ENCODE measurements at places on chromosomes 3 and 15. TPM values are rescaled to one million over a fixed set of nuclear protein-coding genes. Genes with fewer than 3 reads are reported as not detected.
A peak's percentile ranks its signal among the peaks of the same experiment; 100 is the strongest.

The PP2D1 gene
- total RNA-seq = not detected

GRCh38 chr3:156997351-156997750 is 162.6 kb downstream of the CCNL1 start:
- DNase-seq = no peak
- no peak overlapping the region for H3K4me3 ChIP-seq
- H3K27ac ChIP-seq = no peak overlapping the region
- no peaks in the 10 kb centered on the region for H3K36me3 ChIP-seq
- H3K27me3 ChIP-seq = no peaks in the 10 kb centered on the region

The ENTPD3 gene
- total RNA-seq = 7.2 TPM

GRCh38 chr3:153749070-153749610 is 372.1 kb upstream of the ARHGEF26 start:
- H3K36me3 ChIP-seq = no peaks in the 10 kb centered on the region
- no peaks in the 10 kb centered on the region for H3K27me3 ChIP-seq
- peaks cover 29% of the 10 kb centered on the region for H3K4me1 ChIP-seq
- H3K27ac ChIP-seq = no peak overlapping the region
- peak; percentile 52 for DNase-seq

The CPLX3 gene
- total RNA-seq = not detected

The NECTIN3 gene
- total RNA-seq = 40.1 TPM

- H3K27me3 ChIP-seq = no peaks in the 10 kb centered on the region
- H3K4me1 ChIP-seq = peaks cover 7% of the 10 kb centered on the region
- H3K36me3 ChIP-seq = peaks cover 5% of the 10 kb centered on the region
- peak; percentile 27 for DNase-seq
Measured at GRCh38 chr3:11282250-11283138, 10.3 kb downstream of the ATG7 start.

The MYO9A gene
- total RNA-seq = 52.4 TPM

The DISP2 gene
- 12.9 TPM for total RNA-seq

DNA sequence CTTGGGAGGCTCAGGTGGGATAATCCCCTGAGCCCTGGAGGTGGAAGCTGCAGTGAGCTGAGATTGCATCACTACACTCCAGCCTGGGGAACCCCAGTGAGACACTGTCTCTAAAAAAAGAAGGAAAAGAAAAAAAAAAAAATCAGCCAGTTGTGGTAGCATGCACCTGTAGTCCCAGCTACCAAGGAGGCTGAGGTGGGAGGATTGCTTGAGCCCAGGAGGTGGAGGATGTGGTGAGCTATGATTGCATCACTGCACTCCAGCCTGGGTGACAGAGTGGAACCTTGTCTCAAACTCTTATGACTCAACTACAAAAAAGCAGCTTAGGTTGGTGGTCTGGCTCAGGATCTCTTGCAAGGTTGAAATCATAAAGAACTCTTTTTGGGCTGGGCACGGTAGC is 19.3 kb upstream of the GPX1 start:
- H3K4me3 ChIP-seq = no peak overlapping the region
- no peak for DNase-seq
- peaks cover 31% of the 10 kb centered on the region for H3K4me1 ChIP-seq
- peaks cover 28% of the 10 kb centered on the region for H3K36me3 ChIP-seq
- no peak overlapping the region for H3K27ac ChIP-seq

DNA sequence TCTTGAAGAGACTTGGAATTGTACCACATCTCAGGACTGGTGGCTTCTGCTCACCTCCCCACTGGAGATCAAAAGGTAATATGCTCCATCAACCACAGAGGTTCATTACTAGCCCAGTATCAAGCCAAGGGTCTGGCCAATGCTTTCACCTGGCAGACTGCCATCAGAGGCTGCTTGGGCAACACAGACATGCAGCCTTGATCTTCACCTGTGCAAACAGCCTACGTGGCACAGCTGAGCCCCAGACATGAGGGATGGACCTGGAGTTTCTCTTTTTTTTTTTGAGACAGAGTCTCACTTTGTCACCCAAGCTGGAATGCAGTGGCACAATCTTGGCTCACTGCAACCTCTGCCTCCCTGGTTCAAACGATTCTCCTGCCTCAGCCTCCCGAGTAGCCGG is 105.6 kb upstream of the HES1 start:
- H3K4me3 ChIP-seq = no peak overlapping the region
- H3K4me1 ChIP-seq = peaks cover 33% of the 10 kb centered on the region
- no peak overlapping the region for H3K27ac ChIP-seq
- DNase-seq = no peak
- H3K36me3 ChIP-seq = no peaks in the 10 kb centered on the region
- no peaks in the 10 kb centered on the region for H3K27me3 ChIP-seq

GRCh38 chr15:25879438-25879837 is 16.3 kb upstream of the ATP10A start:
- H3K36me3 ChIP-seq = no peaks in the 10 kb centered on the region
- H3K27ac ChIP-seq = no peak overlapping the region
- no peaks in the 10 kb centered on the region for H3K4me1 ChIP-seq
- no peak overlapping the region for H3K4me3 ChIP-seq

The C3orf85 gene
- total RNA-seq = 14.8 TPM
